ENCODE measurements at places on chromosomes 7 and 10.

- DNase-seq, result no peak
Observed at GRCh38 chr10:33201056-33201780, 133.2 kb downstream of the NRP1 start.

DNA sequence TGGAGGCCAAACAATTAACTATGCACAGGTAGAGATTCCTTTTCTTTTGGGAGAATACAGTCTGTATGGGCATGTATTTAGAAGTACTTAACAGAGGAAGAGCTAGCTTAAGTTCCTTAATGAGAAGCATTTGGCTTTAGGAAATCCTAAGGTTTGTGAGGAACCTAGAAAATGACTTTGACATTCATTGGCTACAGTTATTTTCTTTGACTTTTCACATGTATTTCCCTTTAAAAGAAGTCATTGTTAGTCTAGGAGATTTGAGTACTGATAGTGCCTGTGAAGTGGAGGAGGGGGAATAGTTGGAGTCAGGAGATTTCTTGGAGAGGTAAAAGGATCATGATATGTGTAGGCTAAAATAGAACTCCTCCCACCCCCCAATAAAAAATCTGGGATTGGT, 3.6 kb downstream of the HELLS start:
- no peak for DNase-seq

- DNase-seq, result no peak
Observed at GRCh38 chr7:117179701-117180100, 143.2 kb downstream of the WNT2 start.

- DNase-seq, result peak; percentile 20
Observed at GRCh38 chr10:81027223-81027622, 489.5 kb downstream of the SH2D4B start.

DNA sequence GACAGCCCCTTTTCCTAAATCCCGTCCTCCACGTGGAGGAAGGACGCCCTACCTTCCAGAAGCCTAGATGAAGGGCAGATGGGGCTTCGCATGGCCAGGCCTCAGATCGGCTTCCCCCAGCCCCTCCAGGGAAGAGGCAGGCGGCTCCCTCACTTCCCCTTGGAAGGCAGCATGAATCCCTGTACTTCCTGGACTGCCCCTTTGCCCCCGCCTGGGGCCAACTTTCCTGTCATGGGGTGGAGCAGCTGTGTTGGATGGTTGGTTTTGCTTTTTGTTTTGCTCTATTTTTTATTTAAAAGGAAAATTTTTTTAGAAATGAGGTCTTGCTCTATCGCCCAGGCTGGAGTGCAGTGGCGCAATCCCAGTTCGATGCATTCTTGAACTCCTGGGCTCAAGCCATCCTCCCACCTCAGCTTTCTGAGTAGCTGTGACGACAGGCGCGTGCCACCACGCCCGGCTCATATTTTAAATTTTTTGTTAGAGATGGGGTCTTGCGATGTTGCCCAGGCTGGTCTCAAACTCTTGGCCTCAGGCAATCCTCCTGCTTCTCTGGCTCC, 27.2 kb downstream of the GTF2IRD1 start:
- DNase-seq, result peak; percentile 77

DNA sequence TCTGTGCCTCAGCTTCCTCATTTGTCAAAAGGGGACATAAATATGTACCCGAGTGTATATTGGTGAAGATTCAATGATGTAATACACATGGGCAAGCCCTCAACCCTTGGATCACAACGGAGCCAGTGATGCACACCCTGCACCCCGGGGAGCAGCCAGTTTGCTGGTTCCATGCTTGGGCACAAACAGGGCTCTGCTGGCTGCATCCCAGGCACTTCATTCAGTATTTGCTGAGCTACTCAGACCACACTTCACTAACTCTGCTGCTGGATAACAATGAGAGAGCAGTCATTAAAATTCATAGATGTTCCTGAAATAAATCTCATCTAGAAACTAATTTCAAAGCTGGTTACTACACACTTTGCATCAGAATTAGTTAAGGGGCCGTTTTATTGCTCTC, 72.0 kb downstream of the SCRN1 start:
- peak; percentile 9 for DNase-seq

All from kidney tubule cell (primary cell).